ENCODE measurements at places on chromosomes 3 and 15.
A peak's percentile ranks its signal among the peaks of the same experiment; 100 is the strongest.

- no peak overlapping the region for H3K27ac ChIP-seq
- H3K27me3 ChIP-seq = no peaks in the 10 kb centered on the region
- H3K4me3 ChIP-seq = no peak overlapping the region
- peaks cover 34% of the 10 kb centered on the region for H3K36me3 ChIP-seq
- H3K4me1 ChIP-seq = peaks cover 15% of the 10 kb centered on the region
These were observed 25.5 kb downstream of the RFT1 start for GRCh38 chr3:53104762-53105161.

DNA sequence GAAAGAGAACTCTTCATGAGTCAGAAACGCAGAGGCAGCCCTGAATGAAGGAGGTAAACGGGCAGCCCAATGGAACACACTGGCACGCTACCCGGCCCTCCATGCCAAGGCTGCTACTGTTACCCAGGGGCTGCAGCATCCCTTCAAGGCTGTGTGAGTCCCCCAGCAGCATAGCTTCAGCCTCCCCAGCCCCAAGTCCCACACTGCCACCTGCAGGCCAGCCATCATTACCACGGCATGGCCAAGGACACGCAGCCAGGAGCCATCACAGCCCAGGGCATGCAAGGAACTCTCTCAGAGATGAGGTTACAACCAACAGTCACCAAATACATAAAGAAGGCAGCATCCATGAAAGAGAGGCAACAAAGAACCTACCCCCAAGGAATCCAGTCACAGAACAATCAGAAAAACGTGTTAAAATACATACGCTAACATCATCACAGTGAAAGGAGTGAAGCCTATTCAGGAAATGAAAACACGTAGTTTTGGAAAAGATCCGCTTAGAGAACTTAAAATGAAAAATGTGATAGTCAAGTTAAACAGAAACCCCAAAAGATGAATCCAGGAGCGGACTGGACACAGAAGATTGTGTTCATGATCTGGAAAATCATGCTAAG is 22.4 kb downstream of the PLA2G4F start:
- H3K27ac ChIP-seq = no peak overlapping the region
- H3K36me3 ChIP-seq = no peaks in the 10 kb centered on the region

GRCh38 chr3:22322861-22323260 is 571.9 kb upstream of the ZNF385D start:
- H3K27me3 ChIP-seq = no peaks in the 10 kb centered on the region
- H3K27ac ChIP-seq = no peak overlapping the region
- no peaks in the 10 kb centered on the region for H3K36me3 ChIP-seq
- H3K4me3 ChIP-seq = no peak overlapping the region
- H3K4me1 ChIP-seq = no peaks in the 10 kb centered on the region
- DNase-seq = no peak

DNA sequence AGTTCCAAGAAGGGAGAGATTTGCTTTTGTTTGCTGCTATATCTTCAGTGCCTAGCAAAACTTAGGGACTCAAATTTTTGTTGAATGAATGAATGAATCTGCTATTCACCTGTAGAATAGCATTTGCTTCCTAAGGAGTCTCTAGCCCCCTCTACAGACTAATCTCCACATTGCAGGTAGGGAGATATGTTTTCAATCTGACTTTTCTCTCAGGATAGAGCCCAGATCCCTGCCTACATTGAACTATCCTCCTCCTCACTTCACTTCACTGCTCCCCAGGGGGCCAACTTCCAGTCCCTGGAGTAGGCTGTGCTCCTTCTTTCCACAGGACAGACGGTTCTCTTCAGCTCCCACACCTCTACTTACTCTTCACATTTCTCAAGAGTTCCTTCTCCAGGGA is 81.9 kb upstream of the PTX3 start:
- no peaks in the 10 kb centered on the region for H3K4me1 ChIP-seq
- no peak for DNase-seq
- H3K27ac ChIP-seq = no peak overlapping the region

DNA sequence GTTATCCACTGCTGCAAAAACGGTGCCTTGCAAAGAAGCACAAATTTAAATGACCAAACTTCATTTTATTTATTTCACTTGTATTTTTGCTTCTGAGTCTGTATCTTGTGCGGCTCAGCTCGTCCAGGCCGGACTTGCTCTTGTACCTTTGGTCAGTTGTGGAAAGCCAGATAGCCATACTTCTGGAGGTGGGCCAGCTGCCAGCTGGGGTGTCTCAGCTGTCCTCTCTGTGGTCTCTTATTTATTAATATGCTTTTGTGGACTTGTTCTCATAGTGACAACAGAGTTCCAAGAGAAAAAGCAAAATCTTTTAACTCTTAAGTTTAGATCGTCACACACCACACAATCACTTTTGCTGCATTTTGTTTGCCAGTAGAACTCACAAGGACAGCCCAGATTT is 87.7 kb downstream of the IL1RAP start:
- no peaks in the 10 kb centered on the region for H3K27me3 ChIP-seq
- H3K27ac ChIP-seq = no peak overlapping the region
- DNase-seq = no peak
- no peaks in the 10 kb centered on the region for H3K4me1 ChIP-seq

DNA sequence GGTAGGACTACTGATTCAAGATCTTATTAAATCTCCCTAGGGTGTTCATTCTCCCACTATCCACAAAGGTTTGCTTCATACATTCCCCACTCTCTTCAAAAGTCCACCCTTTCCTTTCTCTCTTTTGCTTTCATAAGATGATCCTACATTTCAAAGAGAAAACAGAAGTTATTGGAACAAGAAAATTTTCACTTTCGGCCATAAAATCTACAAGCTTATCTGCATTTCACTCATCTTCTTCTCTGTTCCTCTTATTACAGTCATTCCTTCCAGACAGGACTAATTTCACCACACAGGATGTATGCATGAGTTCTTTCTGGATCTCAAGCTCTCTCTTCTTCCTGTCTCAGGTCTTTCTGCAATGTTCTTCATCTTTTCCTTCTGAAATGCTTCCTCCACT is 238.7 kb downstream of the ISL2 start:
- no peak overlapping the region for H3K27ac ChIP-seq
- H3K36me3 ChIP-seq = peaks cover 4% of the 10 kb centered on the region
- no peaks in the 10 kb centered on the region for H3K27me3 ChIP-seq
- no peak for DNase-seq
- H3K4me3 ChIP-seq = no peak overlapping the region

- peak overlapping the region; percentile 57 for H3K27ac ChIP-seq
- peaks cover 32% of the 10 kb centered on the region for H3K4me1 ChIP-seq
- H3K27me3 ChIP-seq = no peaks in the 10 kb centered on the region
- DNase-seq = no peak
These were observed 20.4 kb downstream of the COLQ start for GRCh38 chr3:15501126-15501525.
